ENCODE measurements at places on chromosomes 3 and 15.
A peak's percentile ranks its signal among the peaks of the same experiment; 100 is the strongest.

GRCh38 chr3:103894162-103894822 lies 1459.5 kb downstream of the ZPLD1 start:
- DNase-seq, result no peak

- no peak for DNase-seq
Measured at GRCh38 chr3:156764751-156765150, 61.4 kb upstream of the LEKR1 start.

DNA sequence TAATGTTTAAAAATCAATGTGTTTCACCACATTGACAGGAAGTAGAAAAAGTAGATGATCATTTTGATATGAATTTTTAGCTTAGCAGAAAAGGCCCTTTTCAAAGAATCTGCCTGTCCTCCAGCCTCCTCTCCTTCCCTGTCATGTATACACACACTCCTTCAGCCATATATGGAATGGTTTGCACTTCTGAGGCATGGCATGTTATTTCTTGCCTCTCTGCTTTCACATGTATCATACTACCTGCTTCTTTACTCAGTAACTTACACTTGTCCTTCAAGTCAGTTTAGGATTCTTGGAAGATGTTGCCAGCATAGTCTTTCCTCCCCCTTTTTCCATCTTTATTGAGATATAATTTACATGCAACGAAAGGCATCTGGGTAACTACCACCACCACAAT lies 79.0 kb downstream of the REC114 start:
- DNase-seq, result no peak

DNA sequence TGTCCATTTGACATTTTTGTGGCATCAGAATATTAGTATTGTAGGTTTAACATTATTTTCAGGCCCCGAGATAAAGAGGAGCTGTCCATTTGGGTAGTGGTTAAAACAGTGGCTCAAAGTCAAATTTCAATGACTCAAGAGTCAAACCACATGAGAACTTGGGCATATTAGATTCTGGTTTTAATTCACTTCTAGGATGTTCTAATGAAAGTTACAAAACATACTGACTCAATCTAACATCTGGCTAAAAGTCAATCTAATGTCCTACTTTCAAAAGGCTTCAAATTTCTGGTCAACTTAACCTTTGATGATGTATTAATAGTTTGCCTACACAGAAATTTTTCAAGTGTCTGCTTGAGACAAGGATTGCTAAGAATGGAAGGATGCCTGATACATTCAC lies 112.4 kb downstream of the ABI3BP start:
- no peak for DNase-seq

GRCh38 chr3:147589016-147589415 lies 179.9 kb downstream of the ZIC1 start:
- no peak for DNase-seq

GRCh38 chr15:92889390-92890107 lies 10.6 kb upstream of the CHD2 start:
- peak; percentile 31 for DNase-seq

DNA sequence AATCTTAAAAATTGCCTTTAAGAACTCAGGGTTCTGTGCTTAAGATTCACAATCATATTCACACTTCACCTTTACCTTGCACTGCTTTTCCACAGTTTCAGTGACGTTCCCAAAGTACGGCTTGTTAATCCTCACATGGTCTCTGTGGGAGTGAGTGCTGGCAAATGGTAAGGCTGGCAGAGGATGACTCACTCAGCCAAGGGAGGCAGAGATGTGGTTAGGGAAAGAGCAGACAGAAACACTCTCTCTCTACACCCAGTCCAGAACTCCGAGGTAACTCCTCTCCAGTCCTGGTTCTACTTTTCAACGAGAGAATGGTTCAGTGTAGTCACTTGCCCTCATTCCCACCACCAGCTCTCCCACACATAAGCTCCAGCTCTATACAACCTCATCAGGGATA lies 33.1 kb downstream of the RASGRP1 start:
- DNase-seq, result no peak
